Psoas muscle (tissue), 8 donors: ENCODE measurements at places on chromosomes 13 and 19.

DNA sequence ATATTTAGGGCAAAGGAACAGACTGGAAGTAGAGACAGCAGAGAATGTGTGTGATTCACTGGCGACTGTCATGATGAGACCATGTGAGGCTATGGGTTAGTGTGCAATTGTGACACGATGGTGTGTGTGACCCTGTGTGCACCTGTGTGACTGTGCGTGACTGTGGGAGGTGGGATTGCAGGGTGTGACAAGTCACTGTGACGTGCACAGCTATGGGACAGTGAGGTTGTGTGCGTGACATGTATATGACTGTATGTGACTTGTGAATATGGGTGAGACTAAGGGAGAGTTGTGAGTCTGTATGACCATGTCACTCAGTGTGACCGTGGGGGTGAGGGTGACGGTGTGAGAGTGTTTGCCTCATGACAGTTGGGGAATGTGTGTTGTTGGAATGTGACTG lies 3.4 kb upstream of the GIPR start:
- no peak for DNase-seq
- H3K4me3 ChIP-seq, result no peak overlapping the region
- peaks cover 10% of the 10 kb centered on the region for H3K4me1 ChIP-seq
- H3K27ac ChIP-seq, result no peak overlapping the region
- peaks cover 16% of the 10 kb centered on the region for H3K27me3 ChIP-seq

- H3K36me3 ChIP-seq, result no peaks in the 10 kb centered on the region
- DNase-seq, result no peak
- no peak overlapping the region for H3K27ac ChIP-seq
- no peaks in the 10 kb centered on the region for H3K4me1 ChIP-seq
- H3K27me3 ChIP-seq, result no peaks in the 10 kb centered on the region
These were observed 1564.3 kb upstream of the PRR20A start for GRCh38 chr13:55576389-55576788.

- H3K4me3 ChIP-seq, result no peak overlapping the region
- peaks cover 91% of the 10 kb centered on the region for H3K4me1 ChIP-seq
- no peaks in the 10 kb centered on the region for H3K27me3 ChIP-seq
These were observed 17.2 kb downstream of the MBNL2 start for GRCh38 chr13:97239306-97239705.

- H3K4me3 ChIP-seq, result no peak overlapping the region
- H3K4me1 ChIP-seq, result no peaks in the 10 kb centered on the region
- H3K27me3 ChIP-seq, result no peaks in the 10 kb centered on the region
- no peaks in the 10 kb centered on the region for H3K36me3 ChIP-seq
- DNase-seq, result no peak
These were observed 86.0 kb downstream of the GADD45B start for GRCh38 chr19:2561895-2562294.

- H3K27me3 ChIP-seq, result no peaks in the 10 kb centered on the region
- DNase-seq, result no peak
- H3K4me3 ChIP-seq, result no peak overlapping the region
- no peaks in the 10 kb centered on the region for H3K4me1 ChIP-seq
- H3K36me3 ChIP-seq, result no peaks in the 10 kb centered on the region
- H3K27ac ChIP-seq, result no peak overlapping the region
These were observed 102.8 kb downstream of the EFNB2 start for GRCh38 chr13:106432636-106433035.

GRCh38 chr13:27968316-27969081 lies 616 bp downstream of the CDX2 start:
- H3K27ac ChIP-seq, result no peak overlapping the region
- no peak for DNase-seq
- no peak overlapping the region for H3K4me3 ChIP-seq

DNA sequence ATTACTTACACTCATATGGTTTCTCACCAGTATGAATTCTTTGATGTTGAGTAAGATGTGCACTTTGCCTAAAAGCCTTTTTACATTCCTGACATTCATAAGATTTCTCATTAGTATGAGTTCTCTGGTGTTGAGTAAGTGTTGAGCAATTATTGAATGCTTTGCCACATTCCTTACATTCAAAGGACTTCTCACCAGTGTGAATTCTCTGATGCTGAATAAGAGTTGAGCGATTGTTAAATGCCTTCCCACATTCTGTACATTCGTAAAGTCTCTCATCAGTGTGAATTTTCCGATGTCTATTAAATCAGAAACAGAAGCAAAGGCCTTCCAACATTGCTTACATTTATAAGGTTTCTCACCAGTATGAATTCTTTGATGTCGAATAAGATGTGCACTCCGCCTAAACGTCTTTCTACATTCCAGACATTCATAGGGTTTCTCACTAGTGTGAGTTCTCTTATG lies 14.2 kb upstream of the ZFP30 start:
- H3K27me3 ChIP-seq, result no peaks in the 10 kb centered on the region
- DNase-seq, result no peak
- H3K27ac ChIP-seq, result no peak overlapping the region
- no peaks in the 10 kb centered on the region for H3K4me1 ChIP-seq
- no peak overlapping the region for H3K4me3 ChIP-seq

GRCh38 chr13:25746131-25746530 lies 305.7 kb downstream of the SHISA2 start:
- no peak overlapping the region for H3K27ac ChIP-seq
- no peaks in the 10 kb centered on the region for H3K36me3 ChIP-seq
- no peaks in the 10 kb centered on the region for H3K27me3 ChIP-seq
- H3K4me1 ChIP-seq, result no peaks in the 10 kb centered on the region
- no peak overlapping the region for H3K4me3 ChIP-seq
- DNase-seq, result no peak

- no peak overlapping the region for H3K4me3 ChIP-seq
- H3K27ac ChIP-seq, result no peak overlapping the region
- H3K36me3 ChIP-seq, result no peaks in the 10 kb centered on the region
- no peak for DNase-seq
- no peaks in the 10 kb centered on the region for H3K4me1 ChIP-seq
These were observed 61.4 kb upstream of the SLITRK1 start for GRCh38 chr13:83943530-83944279.

- H3K27me3 ChIP-seq, result peaks cover 33% of the 10 kb centered on the region
- DNase-seq, result no peak
- H3K27ac ChIP-seq, result no peak overlapping the region
- no peaks in the 10 kb centered on the region for H3K36me3 ChIP-seq
These were observed 18.6 kb downstream of the FCGBP start for GRCh38 chr19:39915848-39916215.

GRCh38 chr13:96091164-96092117 lies 1.5 kb downstream of the HS6ST3 start:
- peak overlapping the region; percentile 61 for H3K4me3 ChIP-seq
- H3K27ac ChIP-seq, result no peak overlapping the region

DNA sequence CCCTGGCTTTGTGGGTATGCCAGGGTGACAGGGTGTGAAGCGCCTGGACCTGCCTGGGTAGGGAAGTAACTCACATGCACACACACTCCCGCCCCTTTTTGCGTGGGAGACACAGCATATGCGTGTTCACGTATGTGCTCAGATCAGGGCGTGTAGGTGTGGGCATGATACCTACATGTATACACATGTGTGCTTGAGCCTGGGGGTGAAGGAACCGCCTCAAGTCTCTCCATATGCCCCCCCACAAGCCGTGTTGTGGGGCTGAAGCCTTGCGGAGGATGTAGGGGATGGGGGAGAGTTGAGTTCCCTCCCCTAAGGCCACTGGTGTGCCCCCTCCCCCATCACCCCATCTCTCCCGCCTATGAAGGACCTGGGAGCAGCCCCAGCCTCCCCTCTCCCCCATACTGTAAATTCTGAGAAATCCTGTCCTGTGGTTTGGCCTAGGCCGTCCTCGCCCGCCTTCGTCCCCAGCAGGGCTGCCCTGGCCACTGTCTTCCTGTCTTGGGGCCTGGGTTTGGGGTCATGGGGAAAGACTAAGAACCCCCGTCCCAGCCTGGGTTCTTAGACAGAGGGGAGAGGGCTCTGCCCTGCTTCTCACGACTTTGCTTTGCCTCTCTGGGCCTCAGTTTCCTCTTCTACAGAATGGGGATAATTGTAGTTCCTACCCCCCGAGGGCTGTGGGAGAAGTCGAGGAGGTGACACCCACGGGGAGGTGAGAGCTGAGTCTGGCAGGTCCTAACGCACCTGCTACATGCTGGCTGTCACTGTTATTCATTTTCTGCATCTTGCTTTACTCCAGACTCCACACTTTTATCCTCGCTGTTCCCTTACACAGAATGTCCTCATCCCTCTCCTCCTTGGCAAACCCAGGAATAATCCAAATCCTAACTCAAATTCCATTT lies 14.3 kb downstream of the ACTL9 start:
- no peaks in the 10 kb centered on the region for H3K4me1 ChIP-seq
- no peak overlapping the region for H3K27ac ChIP-seq
- H3K36me3 ChIP-seq, result no peaks in the 10 kb centered on the region
- no peak for DNase-seq
- no peak overlapping the region for H3K4me3 ChIP-seq

DNA sequence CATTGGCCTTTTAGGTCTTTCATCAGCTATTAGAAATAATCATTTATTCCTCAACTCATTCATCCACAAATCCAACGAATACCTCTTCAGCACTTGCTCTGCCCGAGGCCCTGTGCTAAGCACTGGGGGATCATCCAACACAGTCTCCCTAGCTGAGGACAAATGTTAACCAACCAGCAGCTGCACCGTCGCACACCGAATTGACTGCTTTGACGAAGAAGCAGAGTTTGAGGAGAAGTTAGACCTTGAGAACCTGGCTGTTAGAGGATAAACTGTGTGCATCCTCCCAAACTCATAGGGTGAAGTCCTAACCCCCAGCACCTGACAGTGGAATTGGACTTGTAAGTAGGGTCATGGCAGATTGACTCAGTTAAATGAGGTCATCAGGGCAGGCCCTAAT lies 170.9 kb downstream of the USP12 start:
- no peak overlapping the region for H3K27ac ChIP-seq
- no peaks in the 10 kb centered on the region for H3K36me3 ChIP-seq
- no peak for DNase-seq
- H3K27me3 ChIP-seq, result peaks cover 3% of the 10 kb centered on the region
- peaks cover 3% of the 10 kb centered on the region for H3K4me1 ChIP-seq
- H3K4me3 ChIP-seq, result no peak overlapping the region

GRCh38 chr19:11200931-11201330 lies 3.6 kb upstream of the KANK2 start:
- peak; percentile 47 for DNase-seq
- H3K36me3 ChIP-seq, result no peaks in the 10 kb centered on the region
- no peak overlapping the region for H3K27ac ChIP-seq
- H3K4me3 ChIP-seq, result no peak overlapping the region
- peaks cover 11% of the 10 kb centered on the region for H3K4me1 ChIP-seq

DNA sequence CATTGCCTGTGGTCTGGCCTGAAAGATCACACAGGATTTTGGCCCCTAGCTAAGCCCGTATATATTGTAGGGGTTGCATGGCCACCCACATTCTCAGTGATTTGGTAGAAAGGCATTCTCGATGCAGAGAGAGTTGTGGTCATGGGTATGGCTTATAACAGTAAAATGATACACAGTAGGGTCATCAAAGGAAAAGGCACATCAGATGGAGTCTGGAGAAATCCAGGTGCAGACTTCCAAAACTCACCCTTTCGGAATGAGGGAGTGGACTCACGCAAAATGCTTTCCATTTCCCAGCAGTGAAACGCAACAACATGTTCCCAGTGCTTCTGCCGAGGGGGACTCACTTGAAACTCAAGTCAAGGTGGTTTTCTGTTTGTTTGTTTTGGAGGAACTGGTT lies 802.5 kb upstream of the SLITRK1 start:
- no peaks in the 10 kb centered on the region for H3K36me3 ChIP-seq
- DNase-seq, result no peak
- no peak overlapping the region for H3K27ac ChIP-seq
- H3K4me3 ChIP-seq, result no peak overlapping the region

DNA sequence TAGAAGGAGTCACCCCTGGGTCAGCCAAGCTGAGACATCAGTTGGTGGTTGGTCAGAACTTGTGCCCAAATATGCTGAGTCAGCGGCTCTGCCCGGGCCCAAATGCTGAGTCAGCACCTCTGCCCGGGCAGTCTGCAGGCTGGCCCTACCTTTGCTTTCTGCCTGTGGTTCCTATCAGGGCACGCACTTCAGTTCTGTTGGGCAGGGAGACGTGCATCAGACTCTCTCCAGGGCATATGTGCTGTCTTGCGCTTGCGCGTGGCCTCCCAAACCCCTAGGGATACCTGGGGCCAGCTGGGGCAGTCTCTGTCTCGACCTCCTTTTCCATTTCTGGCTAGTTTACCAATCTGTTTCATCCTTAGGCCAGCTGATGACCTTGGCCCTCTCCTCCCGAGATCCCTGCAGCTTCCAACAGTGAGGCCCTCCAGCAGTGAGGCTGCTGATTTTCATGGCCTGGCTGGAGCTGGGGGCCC lies 24.4 kb upstream of the LDLR start:
- no peaks in the 10 kb centered on the region for H3K27me3 ChIP-seq
- no peaks in the 10 kb centered on the region for H3K4me1 ChIP-seq
- peak; percentile 28 for DNase-seq
- peaks cover 47% of the 10 kb centered on the region for H3K36me3 ChIP-seq

DNA sequence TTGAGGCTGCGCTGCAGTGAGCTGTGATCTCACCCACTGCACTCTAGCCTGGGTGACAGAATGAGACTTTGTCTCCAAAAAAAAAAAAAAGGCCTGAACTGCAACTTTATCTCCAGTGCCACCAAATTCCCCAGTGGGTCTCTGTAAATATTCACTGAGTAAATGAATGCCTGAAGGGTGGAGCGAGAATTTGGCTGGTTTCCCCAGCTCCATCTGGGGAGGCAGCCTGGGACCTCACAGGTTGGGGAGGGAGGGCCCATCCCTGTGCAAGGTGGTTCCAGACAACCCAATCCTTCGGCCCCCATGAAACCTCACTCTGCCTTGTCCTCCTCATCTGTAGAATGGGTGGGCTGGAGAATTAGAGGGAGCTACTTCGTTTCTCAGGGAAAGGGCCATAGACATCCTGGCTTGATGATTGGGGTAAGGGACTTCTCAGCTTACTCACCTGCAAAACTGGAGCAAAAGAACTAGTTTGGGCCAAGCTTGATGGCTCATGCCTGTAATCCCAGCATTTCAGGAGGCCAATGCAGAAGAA lies 4.2 kb upstream of the PKN1 start:
- no peak for DNase-seq
- H3K4me3 ChIP-seq, result no peak overlapping the region
- no peak overlapping the region for H3K27ac ChIP-seq
- no peaks in the 10 kb centered on the region for H3K4me1 ChIP-seq
- no peaks in the 10 kb centered on the region for H3K27me3 ChIP-seq

- no peak overlapping the region for H3K27ac ChIP-seq
- no peak overlapping the region for H3K4me3 ChIP-seq
- H3K27me3 ChIP-seq, result no peaks in the 10 kb centered on the region
- peaks cover 13% of the 10 kb centered on the region for H3K4me1 ChIP-seq
These were observed 181.6 kb downstream of the KLF12 start for GRCh38 chr13:73952648-73953047.
